Muscle of leg (tissue), 16 donors: ENCODE measurements at places on chromosomes 3 and 15.

DNA sequence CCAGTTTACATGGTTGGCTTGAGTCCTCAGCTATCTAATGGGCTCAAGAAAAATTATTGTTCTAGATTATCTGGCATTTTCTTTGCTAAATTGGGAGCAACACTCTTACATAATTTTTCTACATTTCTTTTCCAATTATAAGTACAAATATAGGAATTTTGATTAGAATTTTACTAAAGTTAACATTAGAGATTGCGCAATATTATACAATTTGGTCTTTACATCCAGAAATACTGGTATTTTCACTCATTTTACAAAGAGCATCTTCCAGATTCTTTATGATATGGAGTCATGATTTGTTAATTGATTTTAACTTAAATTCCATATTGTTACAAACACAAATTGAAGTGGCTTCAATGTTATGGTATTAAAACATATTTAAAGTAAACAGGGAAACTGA, 19.7 kb upstream of the GOLGB1 start:
- no peak for DNase-seq

GRCh38 chr15:77415450-77416147, 4.3 kb downstream of the PEAK1 start:
- DNase-seq: no peak

DNA sequence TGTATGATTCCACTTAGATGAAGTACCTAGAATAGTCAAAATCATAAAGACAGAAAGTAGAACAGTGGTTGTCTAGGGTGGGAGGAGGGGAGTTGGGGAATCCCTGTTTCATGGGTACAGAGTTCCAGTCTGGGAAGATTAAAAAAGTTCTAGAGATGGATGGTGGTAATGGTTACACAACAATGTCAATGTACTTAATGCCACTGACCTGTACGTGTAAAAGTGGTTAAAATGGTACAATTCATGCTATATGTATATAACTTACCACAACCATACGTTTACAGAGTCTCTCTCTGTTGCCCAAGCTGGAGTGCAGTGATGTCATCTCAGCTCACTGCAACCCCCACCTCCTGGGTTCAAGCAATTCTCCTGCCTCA, 6.5 kb downstream of the SFMBT1 start:
- no peak for DNase-seq

GRCh38 chr3:31157047-31157694, 262.7 kb upstream of the GADL1 start:
- DNase-seq: no peak

GRCh38 chr3:14129296-14129695, 4.4 kb downstream of the TMEM43 start:
- no peak for DNase-seq

DNA sequence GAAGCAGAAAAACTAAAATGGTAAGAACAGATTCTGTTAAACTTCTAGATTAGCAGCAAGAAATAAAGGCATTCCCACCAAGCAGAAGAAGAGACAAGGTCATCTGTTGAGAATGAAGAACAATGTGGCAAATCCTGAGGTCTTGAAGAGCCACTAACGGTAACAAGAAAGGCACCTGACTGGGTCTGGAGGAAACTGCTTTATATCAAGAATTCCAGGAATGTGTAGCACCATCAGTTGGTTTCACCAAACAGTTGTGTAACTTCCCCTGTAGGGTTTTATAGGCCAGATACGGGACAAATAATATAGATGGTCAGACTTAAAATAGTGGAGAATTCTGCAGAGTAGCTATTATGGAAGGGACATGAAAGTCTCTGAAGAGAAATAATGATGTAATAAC, 57.3 kb downstream of the ACAP2 start:
- DNase-seq: no peak

GRCh38 chr3:32816439-32817256, 1.1 kb upstream of the TRIM71 start:
- peak; percentile 33 for DNase-seq

DNA sequence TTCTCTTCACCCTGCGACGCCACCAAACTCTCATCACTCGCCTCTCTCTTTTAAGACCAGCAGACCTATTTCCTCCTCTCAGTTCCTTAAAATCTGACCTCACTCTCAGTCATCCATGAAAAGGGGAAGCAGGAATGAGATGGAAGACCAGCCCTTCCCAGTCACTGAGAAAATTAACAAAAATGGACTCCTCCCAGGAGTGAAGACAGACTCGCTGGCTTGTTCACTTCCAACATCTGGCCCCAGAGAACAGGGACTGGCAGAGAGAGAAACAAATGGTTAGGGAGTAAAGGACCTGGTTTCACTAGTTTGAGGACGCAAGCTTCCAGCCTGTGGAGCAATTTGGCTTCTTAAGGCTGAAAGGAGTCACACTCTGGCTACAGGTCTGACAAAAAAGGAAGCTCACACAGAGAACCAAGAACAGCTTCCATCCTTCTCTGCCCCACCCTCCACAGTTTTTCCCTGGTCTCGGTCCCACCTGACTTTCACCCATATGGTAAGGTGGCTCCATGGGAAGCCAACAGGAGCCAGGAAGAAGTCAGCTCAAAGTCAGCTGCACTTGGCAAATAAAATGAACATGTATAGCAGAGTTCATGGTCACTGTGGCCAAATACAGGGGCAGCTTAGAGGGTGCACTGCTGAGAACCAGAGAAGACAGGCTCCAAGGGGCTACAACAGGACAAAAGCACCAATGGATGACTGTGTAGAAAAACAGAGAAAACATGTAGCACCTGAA, 57.2 kb downstream of the ITGB5 start:
- DNase-seq: peak; percentile 62

- DNase-seq: no peak
Observed at GRCh38 chr15:69518806-69519205, 66.2 kb downstream of the RPLP1 start.

GRCh38 chr3:128808672-128809071, 70.7 kb upstream of the ACAD9 start:
- DNase-seq: no peak

- no peak for DNase-seq
Observed at GRCh38 chr3:43434431-43434830, 148.1 kb downstream of the SNRK start.

DNA sequence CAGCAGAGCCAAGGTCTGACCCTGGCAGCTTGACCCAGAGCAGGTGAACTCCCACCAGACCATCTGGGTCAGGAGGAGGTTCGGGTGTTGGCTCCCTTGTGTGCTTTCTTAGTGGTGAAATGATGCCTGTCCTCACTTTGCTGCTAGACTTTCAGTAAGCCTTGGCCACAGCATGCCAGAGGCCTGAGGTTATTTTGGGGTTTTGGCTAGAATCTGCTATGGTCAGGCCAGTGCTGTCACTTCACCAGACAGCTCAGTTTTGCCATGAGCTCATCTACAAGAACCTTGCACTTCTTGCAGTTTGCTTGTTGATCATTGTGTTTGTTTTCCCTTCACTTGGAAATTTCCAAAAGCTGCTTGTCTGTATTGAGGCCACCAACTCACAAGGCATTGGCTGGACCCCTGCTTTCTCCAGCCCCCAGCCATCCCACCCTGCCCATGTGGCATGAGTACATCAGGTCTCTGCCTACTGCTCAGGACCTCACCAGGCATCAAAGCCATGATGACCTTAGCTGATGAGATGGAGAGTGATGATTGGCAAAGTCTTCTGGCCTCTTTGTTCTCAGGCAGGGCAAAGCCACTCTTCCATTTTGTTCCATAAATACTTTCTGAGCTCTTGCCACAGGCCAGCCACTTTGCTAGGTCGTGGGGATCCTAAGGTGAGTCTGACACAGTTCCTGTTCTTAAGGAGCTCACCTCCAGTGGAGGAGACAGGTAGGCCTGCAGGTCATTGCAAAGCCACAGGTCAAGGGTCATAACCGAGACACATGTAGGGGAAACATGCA, 122.6 kb downstream of the ARNT2 start:
- DNase-seq: no peak

GRCh38 chr15:71149646-71150557, 34.6 kb downstream of the THSD4 start:
- peak; percentile 58 for DNase-seq

DNA sequence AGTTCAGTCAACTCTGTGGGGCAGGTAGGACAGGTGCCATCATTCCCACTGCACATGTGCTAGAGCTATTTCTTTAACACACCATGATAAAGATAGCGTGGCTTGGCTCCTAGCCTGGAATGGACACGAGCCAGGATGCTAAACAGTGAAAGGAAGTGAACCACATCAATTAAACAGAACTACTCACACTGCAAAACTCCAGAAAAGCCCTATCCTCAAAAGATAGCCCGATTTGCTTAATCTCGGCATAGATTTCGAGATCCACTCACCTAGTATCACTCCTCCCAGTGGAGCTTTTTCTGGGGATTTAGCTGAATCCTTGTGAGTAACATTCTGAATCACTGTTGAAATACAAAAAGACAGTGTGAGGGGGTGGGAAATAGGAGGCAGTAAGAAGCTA, 118.0 kb downstream of the ABI3BP start:
- DNase-seq: peak; percentile 73

- no peak for DNase-seq
Observed at GRCh38 chr3:197364410-197365071, 66.1 kb upstream of the DLG1 start.

DNA sequence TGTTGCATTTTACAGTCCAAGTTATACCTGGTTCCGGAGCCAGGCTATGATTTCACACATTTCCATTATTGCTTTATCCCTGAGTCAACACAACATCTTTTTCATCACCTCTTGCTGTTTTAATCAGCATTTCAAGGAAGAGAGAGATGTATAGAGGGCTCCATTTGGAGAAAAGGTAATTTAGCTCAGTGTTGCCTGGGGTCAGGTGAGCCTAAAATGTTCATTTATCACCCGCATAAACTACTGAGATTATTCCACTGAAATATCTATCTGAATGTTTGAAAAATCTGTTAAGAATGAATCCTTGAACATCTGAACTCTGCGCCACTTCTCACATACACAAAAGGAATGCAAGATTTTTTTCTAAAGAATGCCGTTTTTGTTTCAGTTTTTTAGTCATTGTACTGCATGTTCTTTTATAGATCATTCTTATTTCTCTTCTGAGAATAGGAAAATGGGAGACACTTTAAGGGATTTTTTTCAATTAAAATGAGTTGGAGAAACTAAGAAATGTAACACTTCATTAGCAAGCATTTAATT, 51.5 kb upstream of the AGTR1 start:
- peak; percentile 47 for DNase-seq
